Lung (tissue), 17 donors: ENCODE measurements at places on chromosomes 6 and 20.

GRCh38 chr6:49118478-49118877 is 344.6 kb downstream of the MMUT start:
- DNase-seq = no peak

GRCh38 chr20:19799325-19799724 is 41.3 kb downstream of the RIN2 start:
- no peak for DNase-seq

DNA sequence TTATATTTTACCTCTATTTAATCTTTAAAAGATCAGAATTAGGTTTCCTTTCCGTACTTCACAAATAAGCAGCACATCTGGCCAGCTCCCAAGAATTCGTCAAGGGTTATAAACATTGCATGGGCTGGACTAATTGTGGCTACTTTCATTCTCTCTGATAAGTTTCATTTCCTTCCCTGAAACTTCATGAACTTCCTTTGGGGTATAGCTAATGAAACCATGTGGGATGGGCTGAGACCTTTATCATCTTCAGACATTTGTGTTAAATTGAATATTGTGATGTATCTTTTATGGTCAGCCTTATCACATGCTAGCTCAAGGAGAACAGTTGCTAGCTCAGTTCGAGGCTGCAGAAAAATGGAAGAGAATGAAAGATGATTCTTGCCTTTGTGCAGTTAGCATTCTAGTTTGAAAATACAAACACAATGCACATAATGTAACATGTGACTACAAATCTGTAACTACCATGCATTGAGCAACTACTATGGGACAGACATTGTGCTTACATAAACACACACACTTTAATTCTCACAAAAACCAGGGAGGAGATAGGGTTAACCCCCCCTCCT is 1.7 kb upstream of the GMPR start:
- DNase-seq = peak; percentile 91

DNA sequence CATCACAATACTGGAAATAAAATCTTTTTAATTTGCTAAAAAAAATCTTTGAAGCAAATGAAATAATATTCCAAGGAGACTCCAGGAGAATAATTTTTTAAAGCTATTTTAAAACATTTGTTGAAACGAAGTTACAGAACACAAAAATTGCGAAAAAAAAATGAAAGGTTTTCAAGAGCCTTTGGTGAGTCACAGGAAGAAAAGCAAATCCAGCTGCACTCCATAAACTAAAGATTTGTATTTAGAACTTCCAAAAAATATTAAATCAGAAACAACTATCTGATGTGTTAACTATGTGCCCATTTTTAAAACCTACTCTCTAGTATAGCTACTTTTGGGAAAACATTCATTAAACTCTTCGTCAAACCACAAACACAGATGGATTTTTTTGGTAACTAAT is 23.6 kb downstream of the PDSS2 start:
- DNase-seq = no peak

DNA sequence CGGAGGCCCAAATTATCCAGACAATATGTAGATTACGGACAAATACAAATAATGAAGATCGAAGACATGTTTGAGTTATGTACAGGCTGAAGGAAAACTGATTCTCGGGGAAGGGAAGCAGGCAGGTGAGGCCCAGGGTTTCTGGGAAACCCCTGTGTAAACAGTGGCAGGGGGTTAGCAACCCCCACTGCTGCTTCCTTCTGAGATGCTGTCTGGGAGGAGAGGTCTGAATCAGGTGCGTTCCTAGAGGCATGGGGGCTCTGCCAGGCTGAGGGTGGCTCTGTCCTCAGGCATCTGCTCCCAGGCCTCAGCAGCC is 7.2 kb upstream of the MDGA1 start:
- DNase-seq = no peak

- no peak for DNase-seq
Observed at GRCh38 chr6:119544325-119545175, 195.0 kb upstream of the MAN1A1 start.

DNA sequence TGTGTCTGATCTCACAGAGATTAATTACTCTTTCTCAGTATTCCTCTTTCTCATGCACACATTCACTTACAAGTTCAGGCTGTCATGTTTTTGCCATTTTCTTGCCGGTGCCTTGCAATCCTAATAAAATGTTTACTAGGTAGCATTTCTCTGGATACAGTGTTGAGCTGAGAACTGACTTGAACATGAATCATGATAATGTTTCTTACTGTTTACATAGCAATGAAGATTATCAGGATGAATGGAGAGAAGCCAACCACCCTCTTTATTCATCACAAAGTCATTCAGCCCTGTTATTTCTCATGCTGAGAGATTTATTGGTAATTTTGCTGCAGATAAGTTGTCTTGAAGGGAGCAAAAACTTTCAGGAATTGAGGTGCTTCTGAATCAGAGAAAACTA is 185.5 kb upstream of the ECI2 start:
- DNase-seq = no peak
